NCI-H510A treated with DMSO at 0.1 percent for 48 hours (cell line): ENCODE measurements at places on chromosomes 1 and 21.

DNA sequence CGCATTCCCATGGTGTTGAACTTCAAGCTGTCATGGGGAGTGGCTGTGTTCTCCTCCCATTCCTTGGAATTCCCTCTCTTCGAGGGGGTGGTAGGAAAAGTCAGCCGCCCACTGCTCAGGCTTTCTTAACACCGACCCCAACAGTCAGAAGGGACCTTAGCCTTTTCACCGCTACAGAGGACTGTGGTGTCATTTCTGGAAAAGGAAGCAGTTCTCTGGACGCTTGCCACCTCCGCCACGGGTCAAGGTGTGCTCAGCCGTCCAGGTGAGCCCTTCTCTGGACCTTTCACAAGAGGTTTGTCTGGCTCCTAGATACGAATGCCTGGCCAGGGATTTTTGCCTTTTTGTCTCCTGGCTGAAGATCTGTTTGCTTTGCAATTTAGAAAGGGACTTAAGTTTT, 31.8 kb downstream of the CLIC6 start:
- DNase-seq: no peak

DNA sequence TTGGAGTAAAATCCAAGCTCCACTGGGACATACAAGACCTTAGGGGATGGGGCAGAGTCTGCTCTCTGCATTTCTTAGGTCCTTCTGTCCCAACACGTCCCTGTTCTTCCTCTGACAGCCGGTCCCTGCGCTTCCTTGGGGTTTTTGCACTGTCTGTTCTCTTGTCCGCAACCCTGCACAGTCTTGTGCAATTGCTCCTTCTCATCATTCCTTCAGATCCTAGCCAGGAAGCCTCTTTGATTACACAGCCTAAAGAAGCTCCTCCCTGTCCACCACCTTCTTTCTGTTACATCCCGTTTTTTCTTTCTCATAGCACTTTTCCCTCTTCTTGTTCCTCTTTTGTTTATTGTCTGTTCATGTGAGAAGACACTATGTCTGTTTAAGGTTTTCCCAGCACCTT, 19.9 kb downstream of the ACOT11 start:
- no peak for DNase-seq

- no peak for DNase-seq
Measured at GRCh38 chr1:11207898-11208611, 18.9 kb downstream of the ANGPTL7 start.

DNA sequence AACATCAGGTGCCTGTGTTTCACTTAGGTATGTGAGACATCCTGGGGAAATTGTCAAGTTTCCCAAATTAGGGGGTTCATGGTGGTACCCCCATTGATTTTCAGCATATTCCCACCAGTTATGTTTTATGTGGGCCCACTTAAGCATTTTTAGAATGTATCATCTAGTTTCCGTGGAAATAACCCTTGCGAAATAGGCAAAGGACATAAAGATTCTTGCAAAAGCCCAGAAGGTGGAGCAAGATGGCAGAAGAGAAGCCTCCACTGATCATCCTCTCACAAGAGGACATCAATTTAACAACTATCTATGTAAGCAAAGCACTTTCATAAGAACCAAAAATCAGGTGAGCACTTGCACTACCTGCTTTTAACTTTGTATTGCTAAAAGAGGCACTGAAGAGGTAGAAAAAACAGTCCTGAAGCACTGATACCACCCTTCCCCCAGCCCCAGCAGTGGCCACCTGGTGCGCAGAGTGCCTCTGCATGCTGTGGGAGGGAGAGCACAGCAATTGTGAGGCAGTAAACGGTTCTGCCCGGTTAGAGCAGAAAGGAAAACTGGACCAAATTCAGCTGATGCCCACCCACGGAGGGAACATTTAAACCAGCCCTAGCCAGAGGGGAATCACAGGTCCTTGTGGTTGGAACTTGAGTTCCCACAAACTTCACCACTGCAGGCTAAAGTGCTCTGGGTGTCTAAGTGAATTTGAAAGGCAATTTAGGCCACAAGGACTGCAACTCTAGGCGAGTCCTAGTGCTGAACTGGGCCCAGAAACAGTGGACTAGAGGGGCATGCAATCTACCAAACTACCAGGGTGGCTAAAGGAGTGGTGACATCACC, 23.2 kb downstream of the MCOLN2 start:
- DNase-seq: peak; percentile 46

DNA sequence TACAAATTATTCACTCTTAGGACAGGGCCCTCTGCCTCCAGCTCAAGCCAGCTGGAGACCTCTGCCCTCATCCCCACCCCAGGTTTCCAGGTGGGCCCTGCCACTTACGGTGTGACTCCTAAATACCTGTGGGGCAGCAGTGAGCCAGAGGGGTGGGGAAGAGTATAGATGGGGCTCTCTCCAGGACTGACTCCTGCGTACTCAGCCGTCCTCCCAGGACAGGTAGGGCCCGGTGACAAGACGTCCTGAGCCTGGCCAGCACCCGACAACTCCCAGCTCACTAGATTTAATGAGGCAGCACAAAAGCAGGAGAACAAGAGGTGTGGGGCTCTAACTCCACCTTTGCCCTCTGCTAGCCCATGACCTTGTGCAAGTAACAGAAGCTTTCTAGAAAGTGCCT, 16.8 kb downstream of the GNG12 start:
- no peak for DNase-seq

- DNase-seq: no peak
Measured at GRCh38 chr1:216641669-216642460, 81.4 kb downstream of the ESRRG start.

GRCh38 chr1:3676581-3677470, 24.5 kb downstream of the TP73 start:
- no peak for DNase-seq

DNA sequence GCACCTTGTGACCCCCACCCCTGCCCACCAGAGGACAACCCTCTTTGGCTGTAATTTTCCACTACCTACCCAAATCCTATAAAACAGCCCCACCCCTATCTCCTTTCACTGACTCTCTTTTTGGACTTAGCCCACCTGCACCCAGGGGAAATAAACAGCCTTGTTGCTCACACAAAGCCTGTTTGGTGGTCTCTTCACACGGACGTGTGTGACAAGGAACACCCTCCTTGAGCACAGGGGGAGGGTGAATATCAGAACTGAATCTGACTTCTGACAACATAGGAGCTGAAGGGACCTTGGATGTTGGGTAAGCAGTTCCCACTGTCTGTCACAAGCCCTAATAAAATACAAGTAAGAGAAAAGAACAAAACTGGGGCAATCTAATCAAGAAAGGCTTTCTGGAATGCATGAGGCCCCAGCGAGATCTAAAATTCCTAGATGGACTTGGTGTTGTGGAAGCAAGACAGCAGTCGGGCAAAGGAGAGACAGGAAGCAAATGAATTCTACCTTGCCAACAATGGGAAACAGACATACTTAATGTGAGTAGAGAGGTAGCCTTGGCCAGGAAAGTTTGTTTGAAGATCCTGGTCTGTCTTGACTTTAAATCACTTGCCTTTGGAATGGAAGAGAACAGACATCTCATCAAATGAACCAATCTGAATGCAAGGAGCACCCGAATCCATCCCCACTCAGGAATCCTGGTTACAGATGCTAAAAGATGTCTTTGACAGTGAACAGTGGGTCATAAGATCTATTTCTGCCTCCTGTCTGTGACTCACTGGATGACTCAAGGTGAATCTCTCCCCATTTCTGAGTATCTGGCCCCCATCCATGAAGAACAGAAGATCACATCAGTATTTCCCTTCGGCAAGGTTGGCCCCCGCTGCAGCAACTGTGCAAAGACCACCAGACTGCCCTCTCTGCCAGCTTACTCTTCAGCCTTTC, 53.3 kb downstream of the OLFML3 start:
- DNase-seq: no peak

- DNase-seq: no peak
Measured at GRCh38 chr21:36073181-36073580, 3.4 kb downstream of the CBR1 start.

- peak; percentile 83 for DNase-seq
Measured at GRCh38 chr1:156692925-156693847, 12.2 kb downstream of the CRABP2 start.

DNA sequence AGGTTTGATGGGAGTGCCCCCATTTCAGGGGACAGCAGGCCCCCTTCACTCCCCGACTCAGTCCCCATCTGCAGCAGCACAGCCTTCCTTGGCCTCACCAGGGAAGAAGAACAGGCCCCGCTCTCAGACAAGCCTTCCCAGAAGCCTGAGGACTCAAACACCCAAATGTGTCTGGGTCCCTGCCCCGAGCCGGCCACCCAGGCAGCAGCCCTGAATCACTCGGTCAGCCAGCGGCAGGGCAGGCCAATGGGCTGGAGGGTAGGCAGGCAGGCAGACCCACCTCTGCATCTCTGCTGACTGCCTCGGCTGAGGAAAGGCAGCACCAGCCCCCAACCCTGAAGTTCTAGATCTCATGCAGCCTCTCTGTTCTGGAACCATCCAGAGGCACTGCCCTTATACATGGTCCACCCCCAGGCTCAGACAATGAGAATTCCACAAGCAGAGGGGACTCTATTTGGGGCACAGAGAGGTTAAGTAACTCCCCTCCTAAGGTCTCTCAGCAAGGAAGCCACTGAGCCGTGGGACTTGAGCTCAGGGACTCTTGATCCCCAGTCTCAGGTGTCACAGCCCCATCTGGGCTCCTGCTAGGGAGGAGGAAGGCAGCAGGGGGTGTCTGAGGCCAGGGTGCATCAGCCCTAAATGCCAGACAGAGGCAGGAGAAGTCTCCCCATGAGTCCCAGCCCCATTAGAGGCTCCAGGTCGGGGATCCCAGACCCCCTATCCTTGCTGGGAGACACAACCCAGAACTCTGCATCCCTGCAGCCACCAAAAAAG, 33.2 kb upstream of the RUNX3 start:
- DNase-seq: no peak

DNA sequence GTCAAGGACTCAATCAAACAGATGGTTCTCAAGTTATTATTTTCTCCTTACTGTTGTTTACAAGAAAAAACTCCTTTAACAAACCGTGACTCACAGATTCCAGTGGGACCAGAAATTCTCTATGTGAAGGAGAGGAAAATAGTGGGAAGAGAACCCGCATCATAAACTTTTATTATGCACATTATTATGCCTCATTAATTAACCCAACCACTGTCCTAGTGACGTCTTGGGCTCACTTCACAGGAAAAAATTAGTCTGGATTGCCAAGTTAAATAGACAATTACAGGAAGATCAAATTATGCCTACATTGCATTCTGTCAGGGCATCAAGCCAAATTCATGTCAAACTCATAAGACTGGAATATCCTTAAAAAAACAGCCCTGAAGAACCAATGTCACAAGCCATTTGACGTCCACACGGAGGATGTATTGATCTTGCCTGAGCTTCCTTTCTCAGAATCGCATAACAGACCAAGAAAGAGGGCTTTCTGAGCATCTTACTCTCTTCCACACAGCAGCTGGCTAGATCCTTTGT, 347.8 kb downstream of the DUSP10 start:
- no peak for DNase-seq

- peak; percentile 72 for DNase-seq
Measured at GRCh38 chr1:233295237-233295974, at the start of gene PCNX2. Gene PCNX2, minus strand, starts transcription at chr1:233295725. Its CDS starts 247 bp downstream, at chr1:233295478.

DNA sequence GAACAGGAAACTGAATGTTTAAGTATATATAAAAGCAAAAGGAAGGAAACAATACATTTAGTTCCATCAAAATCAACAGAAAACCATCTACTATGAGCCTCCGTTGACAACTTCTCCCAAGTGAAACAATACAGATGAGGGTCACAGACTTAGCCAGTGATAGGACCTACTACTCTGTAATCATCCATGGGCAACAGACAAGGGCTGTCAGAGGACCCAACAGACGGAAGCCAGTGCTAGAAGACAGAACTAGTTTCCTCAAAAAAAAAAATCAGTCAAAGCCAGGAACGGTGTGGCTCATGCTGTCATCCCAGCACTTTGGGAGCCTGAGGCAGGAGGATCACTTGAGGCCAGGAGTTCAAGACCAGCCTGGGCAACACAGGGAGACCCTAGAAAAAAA, 20.6 kb downstream of the RERE start:
- no peak for DNase-seq

- DNase-seq: no peak
Measured at GRCh38 chr1:207495801-207496792, at the start of gene CR1. Gene CR1, plus strand, starts transcription at chr1:207496157. Its CDS starts 111 bp downstream, at chr1:207496268.

GRCh38 chr1:201944639-201945038, 1.7 kb downstream of the LMOD1 start:
- DNase-seq: no peak

GRCh38 chr1:150194381-150195031, 41.4 kb downstream of the ANP32E start:
- no peak for DNase-seq

DNA sequence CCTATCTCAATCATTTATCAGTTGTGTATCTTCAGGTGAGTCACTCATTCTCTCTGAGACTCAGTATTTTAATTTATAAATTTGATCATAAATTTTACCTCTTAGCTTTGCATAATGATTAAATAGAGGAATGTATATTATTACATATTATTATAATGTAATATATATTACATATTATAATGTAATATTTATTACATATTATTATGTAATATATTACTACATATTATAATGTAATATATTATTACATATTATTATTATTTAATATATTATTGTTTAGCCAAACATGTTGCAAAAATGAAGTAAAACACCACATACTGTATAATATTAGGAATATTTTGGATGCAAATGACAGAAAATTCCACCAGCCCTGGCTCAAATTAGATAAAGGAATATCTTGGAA, 104.7 kb upstream of the NFIA start:
- DNase-seq: no peak

GRCh38 chr1:159428536-159428935, 3.5 kb upstream of the OR10J4 start:
- DNase-seq: no peak

GRCh38 chr1:17765444-17766411, 10.6 kb downstream of the ACTL8 start:
- no peak for DNase-seq

- peak; percentile 60 for DNase-seq
Measured at GRCh38 chr1:15757016-15757543, 1.5 kb upstream of the FBLIM1 start.

DNA sequence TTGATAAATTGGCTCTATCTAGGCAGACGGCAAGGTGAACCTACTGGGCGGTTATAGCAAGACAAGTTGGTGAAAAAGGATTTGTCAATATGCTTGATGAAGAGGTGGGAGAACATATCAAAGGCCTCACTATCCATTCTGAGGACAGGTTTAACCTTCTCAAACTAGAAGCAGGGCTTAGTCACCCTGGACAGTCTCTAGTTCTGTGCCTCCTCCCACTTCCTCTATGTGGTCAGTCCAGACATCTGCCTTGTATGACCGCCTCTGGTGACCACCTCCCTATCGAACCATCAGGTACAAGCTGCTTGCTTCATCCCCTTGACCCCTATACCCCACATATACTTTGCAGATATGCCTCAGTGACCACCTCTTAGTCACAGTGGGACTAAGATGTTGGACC, 2.3 kb upstream of the SCYL3 start:
- DNase-seq: no peak
